ENCODE measurements at places on chromosomes 1 and 21.

DNA sequence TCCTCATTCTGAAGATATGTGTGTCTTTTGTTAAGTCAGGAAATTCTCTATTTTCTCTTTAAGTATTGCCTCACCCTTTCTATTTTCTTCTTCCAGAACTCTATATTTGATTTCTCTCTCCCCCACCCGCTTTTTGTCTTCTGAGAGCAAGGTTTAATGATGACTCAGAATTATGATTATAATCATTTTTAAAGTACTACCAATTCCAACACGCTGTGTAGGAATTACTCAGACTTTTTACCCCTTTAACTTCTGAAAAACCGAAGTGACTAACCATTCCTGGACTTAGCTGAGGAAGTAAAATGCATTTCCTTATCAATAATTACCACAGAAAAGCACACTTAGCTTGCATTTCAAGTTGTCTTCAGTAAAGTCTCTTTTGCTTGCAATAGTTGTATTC lies 20.8 kb upstream of the SCYL3 start:
- no peak for DNase-seq

DNA sequence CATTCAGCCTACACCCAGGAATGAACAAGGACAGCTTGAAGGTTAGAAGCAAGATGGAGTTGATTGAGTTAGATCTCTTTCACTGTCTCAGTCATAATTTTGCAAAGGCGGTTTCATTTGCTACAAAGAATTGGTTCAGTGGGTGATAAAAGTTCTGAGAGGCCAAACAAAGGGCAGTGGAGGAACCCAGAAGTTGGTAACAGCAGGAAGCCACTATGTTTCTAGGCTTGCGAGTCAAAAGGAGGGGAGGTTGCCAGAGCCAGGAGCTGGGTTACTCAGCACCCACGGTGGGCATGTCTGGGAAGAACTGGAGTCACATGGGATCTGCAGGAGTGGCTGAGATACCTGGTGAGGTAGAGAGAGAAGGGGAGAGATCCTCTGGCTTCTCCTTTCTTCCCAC lies 64.2 kb upstream of the MRPS6 start:
- no peak for DNase-seq

DNA sequence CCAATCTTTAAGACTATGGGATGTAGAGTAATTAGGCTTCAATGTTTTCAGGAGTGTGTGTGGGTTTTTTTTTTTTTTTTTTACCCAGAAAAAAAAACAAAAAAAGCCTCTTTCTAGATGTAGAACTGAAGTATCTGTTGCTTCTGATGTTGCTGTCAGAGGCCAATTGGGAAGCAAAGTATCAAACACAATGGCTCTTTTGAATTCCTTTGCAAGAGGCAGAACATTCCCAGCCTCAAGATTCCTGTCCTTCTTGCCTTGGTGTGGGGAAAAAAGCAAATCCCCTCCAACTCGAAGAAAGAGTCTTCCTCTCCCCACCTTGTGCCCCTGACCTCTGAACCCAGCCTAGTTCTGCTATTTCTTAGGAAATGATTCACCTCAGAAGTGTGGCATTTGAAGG lies 55.4 kb upstream of the LMO4 start:
- DNase-seq: no peak

DNA sequence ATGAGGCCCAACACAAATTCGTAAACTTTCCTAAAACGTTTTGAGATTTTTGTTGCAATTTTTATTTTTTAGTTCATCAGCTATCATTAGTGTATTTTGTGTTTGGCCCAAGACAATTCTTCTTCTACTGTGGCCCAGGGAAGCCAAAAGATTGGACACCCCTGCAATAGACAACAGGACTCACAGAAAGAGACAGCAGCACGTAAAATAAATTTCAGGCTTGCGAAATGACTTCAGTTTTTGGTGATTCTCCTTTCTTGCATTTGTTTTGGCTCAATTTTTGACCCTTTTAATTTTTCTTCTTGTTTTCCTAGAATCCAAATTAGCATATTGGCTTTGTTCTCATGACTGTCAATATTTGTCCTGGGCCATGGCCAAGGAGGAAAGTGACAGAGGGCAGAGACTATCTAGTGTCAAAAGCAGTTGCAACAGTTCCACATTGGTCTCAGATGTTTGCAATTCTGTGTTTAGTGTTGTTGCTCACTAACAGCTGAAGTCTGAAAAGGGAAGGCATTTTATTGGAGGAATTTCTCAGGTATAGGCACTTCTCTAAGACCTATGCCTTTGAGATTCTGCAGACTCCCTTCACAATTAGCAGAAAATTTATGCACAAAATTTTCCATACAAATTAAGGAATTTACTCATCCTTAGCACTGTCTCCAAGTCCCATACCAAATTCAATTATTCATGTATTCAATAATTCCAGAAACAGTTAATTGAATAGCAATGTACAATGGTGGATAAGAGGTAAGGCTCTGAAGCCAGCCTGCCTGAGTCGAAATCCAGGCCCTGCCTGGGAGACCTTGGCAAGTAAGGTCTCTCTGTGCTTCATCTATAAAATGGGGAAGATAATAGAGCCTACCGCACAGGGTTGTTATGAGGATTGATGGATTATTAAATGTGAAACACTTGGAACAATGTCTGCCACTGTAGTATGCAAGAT lies 160.9 kb upstream of the IVNS1ABP start:
- no peak for DNase-seq

DNA sequence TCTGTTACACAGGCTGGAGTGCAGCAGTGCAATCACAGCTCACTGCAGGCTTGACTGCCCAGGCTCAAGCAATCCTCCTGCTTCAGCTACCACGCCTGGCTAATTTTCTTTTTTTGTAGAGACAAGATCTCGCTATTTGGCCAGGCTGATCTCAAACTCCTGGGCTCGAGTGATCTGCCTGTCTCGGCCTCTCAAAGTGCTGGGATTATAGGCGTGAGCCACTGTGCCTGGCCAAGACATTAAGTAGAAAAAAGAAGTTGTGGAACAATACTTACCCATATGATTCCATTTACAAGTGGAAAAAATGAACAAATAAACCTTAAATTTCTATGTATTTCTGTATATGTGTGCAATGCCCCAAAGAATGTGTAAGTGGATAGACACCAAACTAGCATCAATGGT lies 30.3 kb upstream of the ID3 start:
- DNase-seq: no peak

- DNase-seq: no peak
Observed at GRCh38 chr1:108027389-108027788, 62.4 kb upstream of the VAV3 start.

DNA sequence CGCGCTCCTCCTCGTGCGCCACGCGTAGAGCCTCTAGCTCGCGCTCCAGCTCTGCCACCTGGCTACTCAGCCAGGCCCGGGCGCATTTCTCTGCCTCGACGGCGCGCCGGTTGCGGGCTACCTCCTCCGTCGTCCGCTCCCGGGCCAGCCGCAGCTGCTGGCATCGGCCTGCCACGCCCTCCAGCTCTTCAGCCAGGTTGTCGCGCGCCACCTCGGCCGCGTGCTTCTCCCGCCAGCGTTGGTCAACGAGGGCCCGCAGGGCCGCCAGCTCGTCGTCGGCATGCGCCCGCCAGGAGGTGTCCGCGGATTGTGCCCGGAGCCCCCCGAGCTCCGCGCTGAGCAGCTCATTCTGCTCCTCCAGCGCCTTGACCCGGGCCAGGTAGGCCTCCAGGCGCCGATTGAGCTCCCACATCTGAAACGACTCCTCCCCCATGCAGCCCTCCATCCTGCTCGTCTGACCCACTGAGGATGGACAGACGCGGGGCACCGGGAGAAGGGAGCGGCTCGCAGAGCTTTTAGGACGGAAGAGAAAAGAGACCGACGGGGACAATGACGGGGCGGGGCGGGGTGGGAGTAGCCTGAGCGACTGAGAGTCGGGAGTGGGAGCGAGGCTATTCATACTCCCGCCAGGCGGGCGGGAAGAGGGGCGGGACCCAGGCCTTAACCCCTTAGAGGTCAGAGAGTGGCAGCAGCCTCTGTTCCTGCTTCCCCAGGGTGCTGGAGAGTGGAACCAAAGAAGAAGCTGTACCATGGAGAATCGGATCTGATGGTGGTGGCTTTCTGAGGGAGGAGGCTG lies at the start of gene NES:
Gene NES (minus strand): TSS at position 588 of the 796 bp plus-strand sequence. CDS start 143 bp downstream, at position 445.
- no peak for DNase-seq

GRCh38 chr1:201391651-201392511 lies 7.2 kb downstream of the LAD1 start:
- DNase-seq: no peak

DNA sequence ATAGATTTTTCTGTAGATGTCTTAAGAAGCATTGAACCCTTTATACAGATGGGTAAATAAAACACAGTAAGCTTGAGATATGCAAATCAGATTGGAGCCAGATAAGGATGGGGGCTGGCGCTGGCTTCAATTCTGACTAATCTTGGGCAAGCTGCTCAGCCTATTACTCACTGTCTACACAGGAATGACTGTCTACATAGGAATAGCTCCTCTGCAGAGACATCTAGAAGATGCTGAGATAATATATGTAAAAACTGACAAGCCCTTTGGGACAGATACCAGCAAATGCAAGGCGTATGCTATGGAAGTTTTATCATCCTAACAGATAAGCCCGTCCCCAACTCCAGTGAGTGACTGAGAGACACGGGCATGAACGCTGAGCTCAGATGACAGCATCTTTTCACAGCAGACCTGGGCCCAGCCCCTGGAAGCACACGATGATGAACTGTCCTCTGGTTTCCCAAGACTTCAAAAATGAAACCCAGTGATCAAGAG lies 1.7 kb downstream of the CLDN14 start:
- peak; percentile 70 for DNase-seq

DNA sequence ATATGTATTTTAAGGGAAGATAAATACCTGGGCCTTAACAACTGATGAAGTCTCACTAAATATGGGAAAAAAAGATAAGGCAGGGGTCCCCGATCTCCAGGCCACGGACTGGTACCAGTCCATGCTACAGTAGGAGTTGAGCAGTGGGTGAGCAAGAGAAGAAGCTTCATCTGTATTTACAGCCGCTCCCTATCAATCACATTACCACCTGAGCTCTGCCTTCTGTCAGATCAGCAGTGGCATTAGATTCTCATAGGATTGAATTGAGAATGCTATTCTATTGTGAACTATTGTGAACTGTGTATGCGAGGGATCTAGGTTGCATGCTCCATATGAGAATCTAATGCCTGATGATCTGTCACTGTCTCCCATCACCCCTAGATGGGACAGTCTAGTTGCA lies 43.0 kb upstream of the PAXBP1 start:
- DNase-seq: no peak

Measured in NCI-H226 (cell line).